ENCODE measurements at places on chromosomes 16 and 17.

DNA sequence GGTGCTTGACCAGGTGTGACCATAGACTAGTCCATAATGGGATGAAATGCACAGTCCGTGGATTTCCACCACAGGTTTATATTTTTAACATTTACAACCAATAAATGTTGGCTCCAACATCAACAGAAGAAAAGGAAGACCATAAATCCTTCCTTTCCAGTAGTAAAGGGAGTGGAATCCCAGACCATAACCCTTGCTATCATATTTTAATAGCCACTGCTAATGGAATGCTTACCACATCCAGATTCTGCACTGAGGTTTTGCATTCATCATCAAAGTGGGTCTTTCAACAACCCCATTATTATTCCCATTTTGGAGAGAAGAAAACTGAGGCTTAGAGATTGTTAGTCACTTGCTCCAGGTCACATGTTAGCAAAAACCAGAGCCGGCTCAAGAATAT, 106.7 kb downstream of the FOXL1 start:
- no peak for DNase-seq

- no peak for DNase-seq
Measured at GRCh38 chr17:50967795-50968194, 101.6 kb upstream of the TOB1 start.

DNA sequence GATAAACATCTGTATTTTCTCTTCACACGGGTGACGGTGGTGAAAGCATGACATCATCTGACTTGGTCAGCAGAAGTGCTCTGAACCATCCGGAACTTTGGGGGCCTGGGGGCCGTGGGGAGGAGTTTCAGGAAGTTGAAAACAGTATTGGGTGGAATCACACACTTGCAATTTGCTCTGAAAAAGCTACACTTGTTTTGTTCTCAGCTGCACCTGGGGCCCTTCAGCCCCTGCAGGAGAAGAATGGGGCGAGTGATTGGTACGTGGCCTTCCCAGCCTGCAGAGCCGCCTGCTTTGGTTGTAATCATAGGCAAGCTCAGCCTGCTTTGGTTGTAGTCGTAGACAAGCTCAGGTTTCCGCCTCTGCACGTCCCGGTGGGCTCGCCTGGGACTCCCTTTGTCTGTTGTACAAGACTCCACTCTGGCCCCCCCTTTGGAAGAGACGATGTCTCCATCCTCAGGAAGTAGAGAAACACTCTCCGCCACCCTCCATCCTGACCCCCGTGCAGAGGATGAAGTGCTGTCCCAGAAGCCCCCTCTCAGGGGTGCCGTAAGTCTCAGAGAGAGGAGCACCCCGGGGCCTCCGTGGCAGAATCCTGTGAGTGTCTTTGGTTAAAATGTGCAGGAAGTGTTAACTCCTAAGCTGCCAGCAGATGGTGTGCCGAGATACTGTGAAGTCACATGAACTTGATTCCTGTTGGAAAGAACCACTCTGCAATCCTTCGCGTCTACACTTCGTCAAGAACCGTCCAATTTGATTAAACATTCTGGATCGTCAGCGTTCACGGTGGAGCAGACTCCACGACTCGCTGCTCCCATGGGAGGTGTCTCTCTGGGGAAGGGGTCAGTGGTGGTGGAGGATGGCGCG, 5.4 kb downstream of the BANP start:
- DNase-seq, result no peak

DNA sequence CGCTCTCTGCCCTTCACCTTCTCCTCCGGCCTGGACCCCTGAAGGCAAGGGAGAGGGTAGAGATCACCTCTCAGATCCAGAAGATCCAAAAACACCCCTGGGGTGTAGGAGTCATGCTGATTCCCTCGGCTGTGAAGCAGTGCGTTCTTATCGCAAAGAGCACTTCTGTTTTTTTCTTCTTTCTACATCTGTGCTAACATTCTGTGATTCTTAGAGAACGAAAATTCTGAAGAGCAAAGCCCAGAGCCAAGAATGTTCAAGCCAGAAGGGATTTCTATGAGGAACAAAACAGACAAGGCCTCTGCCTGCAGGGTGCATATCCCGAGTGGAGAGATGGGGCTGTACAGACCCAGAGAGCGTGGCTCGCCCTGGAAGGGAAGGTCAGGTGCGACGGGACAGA, 17.2 kb downstream of the NPTX1 start:
- no peak for DNase-seq

DNA sequence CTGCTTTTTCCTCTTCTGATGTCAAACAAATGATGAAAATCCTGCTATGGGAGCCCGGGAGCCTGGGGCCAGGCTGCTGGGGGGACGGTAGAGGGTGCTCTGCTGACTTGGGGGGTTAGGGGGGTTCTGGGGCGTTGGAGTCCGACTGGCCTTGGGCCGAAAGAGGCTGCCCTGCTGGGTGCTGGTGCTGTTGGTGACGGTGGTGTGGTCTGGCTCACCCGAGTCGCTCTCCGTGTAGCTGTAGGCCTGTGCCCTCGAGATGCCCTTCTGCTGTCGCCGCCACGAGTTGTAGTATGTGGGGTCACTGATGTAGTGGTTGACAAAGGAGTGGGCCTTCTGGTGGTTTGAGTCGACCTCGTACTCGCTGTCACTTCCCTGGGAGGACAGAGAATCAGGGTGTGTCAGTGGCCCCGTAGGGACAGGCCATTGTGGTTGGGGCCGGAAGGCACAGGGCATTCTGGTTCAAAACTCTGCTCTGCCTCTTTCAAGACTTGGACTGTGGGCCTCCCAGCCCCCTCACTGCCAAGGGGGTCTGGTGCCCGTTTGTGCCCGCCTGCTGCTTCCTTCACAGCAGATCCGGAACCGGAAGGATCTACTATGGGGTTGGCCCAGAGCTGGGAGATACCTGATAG, 26.9 kb upstream of the CDC42EP4 start:
- no peak for DNase-seq

DNA sequence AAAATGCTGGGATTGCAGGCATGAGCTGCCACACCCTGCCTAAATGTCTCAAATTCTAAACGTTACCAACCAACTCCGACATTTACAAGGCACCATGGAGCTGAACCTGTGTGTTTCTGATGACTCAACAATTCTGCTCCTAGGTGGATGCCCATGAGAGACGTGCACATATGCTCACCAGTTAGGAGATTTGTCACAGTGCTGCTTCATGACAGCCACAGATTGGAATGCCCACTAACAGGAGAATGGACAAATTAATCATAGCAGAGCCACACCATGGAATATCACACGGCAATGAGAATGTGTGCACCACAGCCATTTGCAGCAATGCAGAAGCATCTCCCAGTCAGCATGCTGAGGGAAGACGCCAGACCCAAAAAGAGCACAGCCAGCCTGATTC, 8.0 kb upstream of the KCNG4 start:
- no peak for DNase-seq

- no peak for DNase-seq
Measured at GRCh38 chr16:84774810-84775209, 45.0 kb upstream of the CRISPLD2 start.

- no peak for DNase-seq
Measured at GRCh38 chr17:69058165-69058564, 2.6 kb downstream of the ABCA9 start.

DNA sequence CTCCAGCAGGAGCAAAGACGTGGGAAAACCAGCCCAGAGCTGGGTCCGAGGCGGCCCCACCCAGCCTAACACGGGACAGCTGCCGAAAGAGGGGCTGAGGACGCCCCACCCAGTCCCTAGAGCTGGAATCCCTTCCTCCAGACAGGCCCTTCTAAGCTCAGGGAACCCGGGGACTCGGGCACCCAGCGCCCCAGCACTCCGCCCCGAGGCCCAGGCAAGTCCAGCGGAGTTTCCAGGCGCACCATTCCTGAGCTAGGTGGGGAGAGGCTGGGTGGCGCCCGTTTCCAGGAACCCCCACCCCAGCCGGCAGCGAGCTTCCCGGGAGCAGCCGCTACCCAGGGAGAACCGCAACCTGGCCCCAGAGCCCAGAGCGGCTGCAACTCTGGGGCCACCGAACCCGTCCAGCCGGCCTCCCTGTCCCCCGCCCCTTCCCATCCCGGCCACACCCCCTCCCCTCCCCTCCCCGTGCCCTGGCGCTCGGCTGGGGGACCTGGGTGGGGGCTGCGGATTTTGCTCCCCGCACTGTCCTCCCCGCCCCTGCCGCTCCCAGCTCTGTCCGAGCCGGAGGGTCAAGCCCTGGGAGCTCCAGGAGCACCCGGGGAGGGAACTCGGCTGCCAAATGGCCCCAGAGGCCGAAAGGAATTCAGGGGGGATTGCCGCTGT, 536 bp downstream of the TMC6 start:
- DNase-seq, result no peak

DNA sequence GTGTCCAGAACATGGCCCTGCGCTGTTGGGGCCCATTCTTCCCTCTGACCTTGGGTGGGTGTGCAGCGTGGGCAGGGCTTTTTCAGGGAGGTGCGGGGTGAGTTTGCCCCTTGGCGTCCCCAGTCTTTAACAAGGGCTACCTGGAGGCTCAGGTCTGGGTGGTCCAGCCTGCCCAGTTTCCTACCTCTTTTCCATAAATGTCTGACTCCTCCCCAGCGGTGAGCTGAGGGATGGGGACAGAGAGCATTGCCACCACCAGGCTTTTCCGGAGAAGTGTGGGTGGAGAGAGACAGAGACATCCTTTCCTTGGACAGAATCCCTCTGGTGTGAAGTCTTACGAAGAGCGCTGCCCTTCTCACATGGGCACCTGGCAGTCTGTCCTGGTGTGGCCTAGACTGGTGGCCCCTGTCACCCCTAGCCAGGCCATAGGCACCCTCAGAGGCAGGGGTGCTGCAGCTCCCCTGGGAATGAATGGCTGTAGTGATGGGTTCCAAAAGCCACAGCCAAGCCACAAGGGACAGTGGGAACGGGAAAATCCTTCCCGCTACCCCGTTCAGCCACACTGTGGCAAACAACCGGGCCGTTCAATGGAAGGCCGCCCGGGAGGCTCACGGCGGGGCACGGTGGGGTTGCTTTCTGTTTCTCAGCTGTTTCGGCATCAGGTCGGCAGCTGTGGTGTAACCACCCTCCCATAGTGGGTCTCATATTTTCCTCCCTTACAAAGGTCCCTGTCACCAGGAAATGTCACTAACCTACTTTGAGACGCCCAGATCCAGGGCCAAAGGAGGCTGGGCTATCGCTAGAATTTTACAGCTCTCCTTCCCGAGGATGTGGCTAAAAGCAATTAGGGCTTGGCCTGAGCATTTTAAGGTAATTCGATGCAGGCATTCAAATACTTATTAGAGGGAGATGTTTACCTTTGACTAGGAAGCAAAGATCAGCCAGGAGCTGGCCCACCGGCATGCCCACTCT, 61.9 kb upstream of the GSE1 start:
- DNase-seq, result no peak

GRCh38 chr17:77133087-77133638, 7.6 kb upstream of the SEC14L1 start:
- no peak for DNase-seq
